ENCODE measurements at places on chromosomes 7 and 10. TPM values are rescaled to one million over a fixed set of nuclear protein-coding genes. Genes with fewer than 3 reads are reported as not detected.

STEAP1B gene
- total RNA-seq: 0.30 TPM

- no peak overlapping the region for H3K4me3 ChIP-seq
- DNase-seq: no peak
- no peak overlapping the region for H3K27ac ChIP-seq
- no peaks in the 10 kb centered on the region for H3K27me3 ChIP-seq
- no peaks in the 10 kb centered on the region for H3K4me1 ChIP-seq
These were observed 1126.4 kb upstream of the GHITM start for GRCh38 chr10:83012866-83013265.

GPC2 gene
- total RNA-seq: 4.8 TPM

GRCh38 chr10:49735161-49735560, 27.0 kb downstream of the OGDHL start:
- no peak overlapping the region for H3K4me3 ChIP-seq
- no peaks in the 10 kb centered on the region for H3K27me3 ChIP-seq
- H3K36me3 ChIP-seq: no peaks in the 10 kb centered on the region
- no peaks in the 10 kb centered on the region for H3K4me1 ChIP-seq
- DNase-seq: no peak
- no peak overlapping the region for H3K27ac ChIP-seq

ALOX5 gene
- total RNA-seq: 7.5 TPM

LIPJ gene
- total RNA-seq: not detected

GRCh38 chr7:86558680-86559501, 84.8 kb upstream of the GRM3 start:
- no peaks in the 10 kb centered on the region for H3K4me1 ChIP-seq
- no peak overlapping the region for H3K27ac ChIP-seq
- no peaks in the 10 kb centered on the region for H3K27me3 ChIP-seq

IL6 gene
- total RNA-seq: 0.40 TPM

All from activated CD4-positive, alpha-beta memory T cell treated with anti-CD3 and anti-CD28 coated beads, Interleukin-2, amount 10 ng/mL, durations not matched to agents 7 days and 5 days (primary cell).